ENCODE measurements at places on chromosomes 7 and 10. TPM values are rescaled to one million over a fixed set of nuclear protein-coding genes. Genes with fewer than 3 reads are reported as not detected.

Gene FAM25A
- not detected for polyA plus RNA-seq

Gene HOXA2
- not detected for polyA plus RNA-seq

Gene CYTH3
- polyA plus RNA-seq = 5.2 TPM

GRCh38 chr10:393787-394438 is 258.7 kb downstream of the ZMYND11 start:
- no peak overlapping the region for H3K27ac ChIP-seq
- no peak for DNase-seq
- H3K4me3 ChIP-seq = no peak overlapping the region
- H3K4me1 ChIP-seq = no peaks in the 10 kb centered on the region

DNA sequence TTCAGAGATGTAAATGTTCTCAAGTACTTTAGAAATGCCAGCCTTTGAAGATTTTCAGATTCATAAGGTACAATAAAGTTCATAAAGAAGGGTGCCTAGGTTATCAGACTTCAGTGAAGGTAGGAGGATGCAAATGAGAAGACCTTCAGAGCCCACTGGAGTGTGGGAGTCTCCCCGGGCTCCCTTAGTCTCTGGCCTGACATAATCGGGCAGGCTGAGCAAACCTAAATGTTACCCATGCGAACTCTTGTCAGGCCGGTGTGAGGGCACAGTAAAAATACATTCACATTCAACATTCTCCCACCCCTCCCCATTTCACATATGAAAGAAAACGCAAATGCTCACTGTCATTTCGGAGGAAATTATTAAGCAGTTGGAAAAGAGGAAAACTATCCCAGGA is 102.6 kb upstream of the FEZF1 start:
- no peak for DNase-seq
- no peaks in the 10 kb centered on the region for H3K27me3 ChIP-seq
- no peaks in the 10 kb centered on the region for H3K36me3 ChIP-seq
- no peaks in the 10 kb centered on the region for H3K4me1 ChIP-seq
- H3K27ac ChIP-seq = no peak overlapping the region

- H3K27me3 ChIP-seq = peaks cover 9% of the 10 kb centered on the region
- H3K27ac ChIP-seq = no peak overlapping the region
- DNase-seq = no peak
Observed at GRCh38 chr10:97096261-97097083, 89.3 kb downstream of the SLIT1 start.

- H3K4me3 ChIP-seq = no peak overlapping the region
- peak; percentile 40 for DNase-seq
- H3K27ac ChIP-seq = no peak overlapping the region
- H3K36me3 ChIP-seq = peaks cover 84% of the 10 kb centered on the region
Observed at GRCh38 chr7:107201795-107202450, 33.1 kb downstream of the HBP1 start.
